ENCODE measurements at places on chromosomes 7 and 10.

DNA sequence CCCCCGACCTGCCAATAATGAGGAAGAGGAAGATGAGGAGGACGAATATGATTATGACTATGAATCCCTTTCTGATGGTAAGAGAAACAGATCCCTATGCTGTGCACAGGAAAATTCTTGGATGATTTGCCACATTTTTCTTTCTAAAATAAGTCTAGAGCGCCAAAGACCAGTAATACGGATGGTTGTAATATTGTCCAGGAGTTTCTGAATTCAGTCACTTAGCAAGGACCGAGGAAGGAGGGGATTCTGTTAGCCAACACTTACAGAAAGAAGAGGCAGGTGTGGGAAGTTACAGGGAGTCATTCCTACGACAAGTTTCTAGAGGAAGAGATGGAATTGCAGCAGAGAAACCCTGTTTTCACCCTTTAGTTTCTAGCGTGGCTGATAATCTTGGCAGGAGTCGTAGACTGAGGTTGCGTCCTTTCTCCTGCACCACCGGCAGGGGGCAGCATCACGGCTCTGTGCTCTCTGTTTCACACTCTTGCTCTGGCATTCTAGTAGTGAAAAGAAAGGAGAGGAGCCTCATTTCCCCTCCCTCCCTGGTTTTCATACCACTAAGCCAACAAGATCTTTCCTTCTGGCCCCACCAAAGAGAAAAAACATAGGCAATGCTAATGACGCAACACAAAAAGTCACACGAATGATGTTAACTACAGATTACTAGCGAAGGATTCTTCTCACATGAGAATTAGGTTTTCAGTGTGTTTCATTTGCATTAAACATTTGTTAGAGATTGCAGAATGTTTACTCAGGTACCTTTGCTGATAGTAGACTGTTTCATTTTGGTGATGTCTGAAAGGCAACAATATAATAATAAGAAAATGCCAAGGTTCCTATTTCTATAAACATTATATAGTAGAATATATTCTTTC is 82.7 kb downstream of the NOC3L start:
- peak; percentile 29 for DNase-seq

DNA sequence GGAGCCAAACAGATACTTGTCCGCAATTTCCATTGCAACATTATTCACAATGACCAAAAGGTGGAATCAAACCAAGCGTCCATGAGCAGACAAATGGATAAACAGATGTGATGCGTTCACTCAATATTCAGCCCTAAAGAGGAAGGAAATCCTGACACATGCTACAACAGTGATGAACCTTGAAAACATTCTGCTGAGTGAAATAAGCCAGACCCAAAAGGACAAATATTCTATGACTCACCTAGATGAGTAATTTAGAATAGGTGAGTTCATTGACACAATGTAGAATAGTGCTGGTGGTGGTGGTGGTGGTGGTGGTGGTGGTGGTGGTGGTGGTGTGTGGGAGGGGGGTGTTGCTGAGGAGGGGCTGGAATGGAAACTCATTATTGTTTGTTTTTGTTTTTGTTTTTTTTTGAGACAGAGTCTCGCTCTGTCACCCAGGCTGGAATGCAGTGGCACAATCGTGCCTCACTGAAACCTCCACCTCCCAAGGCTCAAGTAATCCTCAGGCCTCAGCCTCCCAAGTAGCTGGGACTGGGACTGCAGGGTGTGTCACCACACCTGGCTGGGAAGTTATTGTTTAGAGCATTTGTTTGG is 28.6 kb downstream of the SMKR1 start:
- DNase-seq: no peak

DNA sequence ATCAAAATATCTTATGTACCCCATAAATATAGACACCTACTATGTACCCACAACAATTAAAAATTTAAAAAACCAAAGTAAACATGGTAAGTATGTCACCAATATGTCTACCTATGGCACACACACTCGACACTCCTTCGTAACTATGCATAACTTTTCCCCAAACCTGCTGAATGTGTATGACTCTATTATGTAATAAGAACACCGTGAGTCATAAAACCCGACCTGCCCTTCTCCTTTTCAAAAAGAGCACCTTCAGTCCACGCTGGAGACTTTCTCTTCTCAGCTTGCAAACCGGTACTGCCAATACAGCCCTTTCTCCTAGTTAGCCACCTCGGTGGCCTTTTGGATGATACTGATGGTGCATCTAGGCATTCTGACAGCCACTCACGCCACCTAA is 186.3 kb downstream of the PRPF18 start:
- no peak for DNase-seq

DNA sequence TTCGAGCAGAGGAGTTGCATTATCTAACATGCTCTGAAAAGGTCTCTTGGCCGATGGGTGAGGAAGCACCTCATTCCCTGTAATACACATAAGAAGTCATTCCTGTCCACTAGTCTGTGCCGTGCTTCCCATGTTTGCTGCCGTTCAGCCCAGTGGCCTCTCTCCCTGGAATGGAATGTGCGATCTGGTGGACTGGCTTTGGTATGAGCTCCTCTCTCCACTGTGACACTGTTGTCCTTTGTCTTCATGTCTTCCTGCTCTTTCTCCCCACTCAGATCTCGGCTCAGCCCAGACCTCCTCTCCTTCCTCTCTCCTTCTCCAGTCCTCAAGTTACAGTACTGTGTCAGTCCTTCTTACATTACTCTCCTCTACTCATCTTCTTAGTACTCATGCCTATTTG is 192.8 kb upstream of the KLF6 start:
- no peak for DNase-seq

- DNase-seq: no peak
These were observed 948 bp downstream of the ZNF485 start for GRCh38 chr10:43607199-43607573.

GRCh38 chr7:27141923-27142579 is 1.4 kb downstream of the HOXA5 start:
- DNase-seq: no peak

All from NCI-H1694 treated with DMSO at 0.1 percent for 48 hours (cell line).